Mesothelial cell of epicardium (in vitro differentiated cells): ENCODE measurements at places on chromosomes 11 and 22.

GRCh38 chr11:72773696-72774095 lies 20.2 kb downstream of the STARD10 start:
- no peak for DNase-seq

- no peak for DNase-seq
Measured at GRCh38 chr11:34331736-34332135, 26.1 kb downstream of the ABTB2 start.

- no peak for DNase-seq
Measured at GRCh38 chr11:81059356-81059755, 1618.5 kb upstream of the TENM4 start.

DNA sequence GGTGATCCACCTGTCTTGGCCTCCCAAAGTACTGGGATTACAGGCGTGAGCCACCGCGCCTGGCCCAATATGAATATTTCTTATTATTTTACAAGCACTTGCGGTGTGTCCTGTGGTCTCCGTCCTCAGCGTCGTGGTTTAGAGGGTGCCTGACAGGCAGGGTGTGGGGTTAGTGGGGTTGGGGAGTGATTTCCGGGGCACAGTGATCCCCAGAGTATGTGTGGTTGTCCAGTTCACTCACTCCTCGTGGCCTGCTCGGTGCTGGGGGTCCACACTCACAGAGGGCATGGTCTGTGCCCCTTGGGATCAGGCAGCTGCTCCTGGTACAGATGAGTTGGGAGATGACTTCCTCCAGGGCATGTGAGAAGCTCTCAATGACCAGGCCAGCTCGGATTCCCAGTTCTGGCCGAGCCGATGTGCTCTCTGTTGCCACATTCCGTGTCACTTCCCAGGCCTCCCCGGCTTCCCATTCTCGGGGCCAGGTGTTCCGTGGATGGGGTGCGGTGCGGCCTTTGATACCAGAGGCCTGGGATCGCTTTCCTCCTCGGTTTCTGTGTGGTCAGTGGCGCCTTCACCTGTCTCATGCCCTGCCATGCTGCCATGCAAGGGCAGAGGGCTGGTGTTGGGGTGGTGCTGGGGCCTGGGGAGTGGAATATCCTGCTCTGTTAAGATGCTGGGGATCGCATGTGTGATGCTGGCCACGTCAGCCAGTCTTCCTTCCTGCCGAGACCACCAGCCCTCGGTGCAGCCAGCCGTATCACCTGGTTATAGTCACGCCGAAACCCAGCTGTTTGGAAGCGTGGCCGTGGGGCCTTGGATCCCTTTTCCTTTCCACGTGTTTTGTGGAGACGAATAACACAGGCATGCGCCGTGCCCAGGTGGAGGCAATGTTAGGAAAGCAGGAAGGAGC lies 39.6 kb downstream of the PARVB start:
- DNase-seq = no peak

DNA sequence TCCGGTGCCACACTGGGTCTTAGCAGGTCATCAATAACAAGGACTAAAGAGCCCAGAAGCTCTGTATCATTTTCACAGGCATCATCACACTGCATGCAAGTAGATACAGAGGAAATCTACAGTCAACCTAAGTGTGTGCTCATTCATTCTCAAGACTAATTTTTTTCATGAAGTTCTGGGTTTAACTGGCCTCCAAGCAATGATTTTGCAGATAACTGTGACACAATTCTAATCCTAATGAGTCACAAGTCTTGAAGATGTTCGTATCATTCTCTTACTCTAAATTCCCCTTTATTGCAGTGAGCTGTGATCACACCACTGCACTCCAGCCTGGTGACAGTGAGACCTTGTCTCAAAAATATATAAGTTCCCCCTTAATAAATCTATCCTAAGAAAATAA lies 2.5 kb downstream of the OR52W1 start:
- no peak for DNase-seq

- no peak for DNase-seq
Measured at GRCh38 chr11:10862446-10862845, 4.6 kb upstream of the ZBED5 start.
